ENCODE measurements at places on chromosomes 6 and 20.

GRCh38 chr6:130945401-130945919 is 117.6 kb downstream of the EPB41L2 start:
- ATAC-seq: no peak

GRCh38 chr20:906001-906520 is 10.1 kb downstream of the ANGPT4 start:
- peak; percentile 10 for ATAC-seq

- no peak for ATAC-seq
Observed at GRCh38 chr6:138044458-138044857, 62.8 kb downstream of the PERP start.

DNA sequence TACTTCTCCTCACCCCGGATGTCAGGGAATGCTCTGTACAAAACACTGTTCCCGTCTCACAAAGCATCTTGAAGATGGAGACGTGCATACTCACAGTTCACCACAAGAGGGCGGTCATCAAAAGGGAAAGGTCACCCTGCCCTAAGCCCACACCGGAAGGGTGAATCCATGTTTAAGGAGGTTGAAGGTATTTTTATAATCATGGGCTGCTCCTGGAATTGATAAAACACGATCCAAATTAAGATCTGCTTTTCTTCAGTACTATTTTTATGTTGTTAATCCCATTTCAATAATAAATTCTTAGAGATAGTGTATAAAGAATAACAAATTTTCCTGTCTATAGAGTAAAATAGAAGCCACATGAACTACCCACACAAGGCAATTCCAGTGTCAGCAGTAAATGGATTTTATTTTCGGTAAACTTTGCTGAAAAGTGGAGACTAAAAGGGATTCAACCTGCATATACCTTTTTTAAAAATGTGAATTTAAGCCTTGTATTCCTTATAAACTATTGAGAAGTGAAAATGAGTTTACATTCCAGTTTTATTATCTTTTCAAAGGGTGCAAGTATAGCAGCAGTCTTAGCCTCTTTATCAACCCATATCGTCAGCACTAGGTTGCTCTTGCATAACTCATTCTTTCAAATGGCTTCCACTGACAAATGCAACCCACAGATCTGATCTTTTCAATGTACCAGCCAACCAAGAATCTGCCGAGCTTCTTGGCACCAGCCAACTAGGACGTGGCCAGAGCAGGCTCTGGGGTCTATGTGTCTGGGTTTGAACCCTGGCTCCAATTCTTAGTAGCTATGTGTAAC is 79.7 kb upstream of the MBOAT1 start:
- ATAC-seq: peak; percentile 88
